ENCODE measurements at places on chromosomes 12 and 14.

DNA sequence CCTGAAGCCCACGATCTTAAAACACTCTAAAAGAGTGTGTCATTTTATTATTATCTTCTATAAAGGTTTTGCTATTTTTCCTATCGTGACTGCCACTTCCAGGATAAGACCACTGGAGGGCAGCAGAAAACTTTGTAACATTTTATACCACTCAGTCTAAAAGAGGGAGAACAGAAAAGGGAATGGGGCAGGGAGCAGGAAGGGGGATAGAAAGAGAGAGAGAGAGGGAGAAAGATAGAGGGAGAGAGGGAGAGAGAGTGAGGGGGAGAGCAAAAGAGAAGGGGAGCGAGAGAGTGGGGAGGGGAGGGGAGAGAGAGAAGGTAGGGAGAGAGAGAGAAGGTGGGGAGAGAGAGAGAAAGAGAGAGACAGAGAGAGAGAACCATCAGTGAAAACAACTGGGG is 2.0 kb upstream of the ART4 start:
- DNase-seq, result no peak

- DNase-seq, result no peak
These were observed 27.8 kb downstream of the PELI2 start for GRCh38 chr14:56145965-56146364.

DNA sequence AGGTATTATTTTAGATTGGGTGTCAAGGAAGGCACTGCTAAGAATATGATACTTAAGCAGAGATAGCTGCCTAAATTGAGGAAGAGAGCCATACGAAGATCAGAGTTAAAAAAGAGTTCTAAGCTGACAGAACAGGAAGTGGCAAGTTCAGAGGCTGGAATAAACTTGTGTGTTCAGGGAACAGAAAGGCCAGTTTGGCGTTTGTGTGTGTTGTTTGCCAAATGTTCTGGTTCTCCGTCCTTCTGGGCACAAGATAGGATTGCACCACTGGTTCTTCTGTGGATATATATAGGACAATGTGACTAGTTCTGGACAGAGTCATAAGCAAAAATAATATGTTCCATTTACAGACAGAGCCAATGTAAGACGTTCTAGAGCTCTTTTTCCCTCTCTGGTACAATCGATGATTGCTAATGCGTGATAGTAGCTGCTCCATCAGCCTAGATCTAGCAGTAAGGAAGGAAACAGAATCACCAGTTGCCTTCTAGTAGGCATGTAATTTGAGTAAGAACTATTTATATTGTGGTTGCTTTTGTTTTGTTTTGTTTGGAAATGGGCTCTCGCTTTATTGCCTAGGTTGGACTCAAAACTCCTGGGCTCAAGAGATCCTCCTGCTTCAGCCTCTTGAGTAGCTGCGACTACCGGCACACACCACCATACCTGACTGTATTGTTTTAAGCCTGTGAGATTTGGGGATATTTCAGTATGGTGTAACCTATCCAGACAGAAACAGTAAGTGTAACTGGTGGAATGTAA is 7.4 kb downstream of the BBS10 start:
- DNase-seq, result no peak

DNA sequence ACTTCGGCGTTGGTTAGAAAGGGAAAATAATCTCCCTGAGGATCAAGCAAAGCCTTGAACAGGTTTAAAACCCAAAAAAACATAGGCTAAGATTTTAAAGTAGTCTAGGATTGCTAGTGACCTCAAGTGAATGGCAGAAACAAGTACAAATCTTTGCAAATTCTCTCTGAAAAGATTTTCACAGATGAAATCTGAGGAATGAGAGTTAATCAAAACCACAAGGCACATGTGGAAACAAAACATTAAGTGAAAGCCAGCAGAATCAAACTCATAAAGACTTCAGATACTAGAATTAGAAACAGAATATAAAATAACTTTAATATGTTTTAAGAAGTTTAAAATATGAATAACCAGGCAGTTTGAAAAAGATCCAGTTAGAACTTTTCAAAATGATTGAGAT is 52.2 kb upstream of the CFL2 start:
- DNase-seq, result no peak

GRCh38 chr12:19520646-19521415 is 81.5 kb downstream of the AEBP2 start:
- no peak for DNase-seq

DNA sequence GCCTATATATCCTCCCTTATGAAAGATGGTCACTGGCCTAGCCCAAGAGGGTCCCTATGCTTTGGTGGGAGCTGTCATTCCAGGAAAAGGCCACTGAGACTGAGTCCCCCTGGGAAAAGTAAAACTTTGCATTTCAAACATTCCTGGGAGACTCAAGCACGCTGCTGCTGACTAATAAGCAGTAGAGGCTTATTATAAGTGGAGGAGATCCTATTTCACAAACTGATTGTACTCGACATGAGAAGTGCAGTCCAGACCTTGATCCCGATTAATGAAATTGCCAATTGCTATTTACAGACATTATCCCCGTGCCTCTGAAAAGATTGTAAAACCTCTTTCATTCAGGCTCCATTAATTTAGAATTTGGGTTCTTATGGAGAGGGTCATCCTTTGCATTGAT is 96.6 kb downstream of the EMP1 start:
- DNase-seq, result no peak

DNA sequence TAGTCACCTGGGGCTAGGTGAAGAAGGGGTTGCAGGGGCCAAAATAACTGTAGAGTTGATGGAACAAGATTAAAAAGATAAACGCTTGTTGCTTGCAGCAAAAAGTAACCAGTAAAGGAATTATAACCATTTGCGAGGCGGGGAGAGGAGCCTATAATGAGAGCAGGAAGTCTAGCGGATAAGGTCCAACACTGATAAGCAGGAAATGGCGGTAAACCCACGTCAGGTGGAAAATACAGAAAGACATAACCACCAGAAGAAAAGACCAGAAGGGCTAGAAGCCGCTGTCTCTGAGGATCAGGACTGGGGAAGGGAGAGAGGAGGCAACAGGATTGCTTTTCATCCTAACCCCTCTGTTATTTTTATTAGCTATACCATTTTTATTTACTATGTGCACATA is 303.3 kb downstream of the DPF3 start:
- no peak for DNase-seq

DNA sequence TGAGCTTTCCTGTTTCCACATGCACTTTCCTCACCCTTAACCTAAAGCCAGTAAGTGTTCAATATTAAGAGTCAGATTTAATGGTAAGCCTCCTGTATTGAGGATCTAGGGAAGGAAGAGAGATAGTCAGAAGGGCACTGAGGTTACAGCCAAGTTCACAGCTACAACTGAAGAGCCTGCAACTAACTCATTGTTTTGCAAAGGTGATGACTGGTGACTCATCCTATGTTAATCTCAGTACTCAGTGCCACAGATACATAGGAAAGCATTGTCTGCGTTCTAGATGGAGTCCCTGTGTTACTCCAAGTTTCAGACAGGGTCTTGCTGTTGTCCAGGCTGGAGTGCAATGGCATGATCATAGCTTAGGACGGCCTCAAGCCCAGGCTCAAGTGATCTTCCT is 157.0 kb upstream of the RBM19 start:
- DNase-seq, result no peak

GRCh38 chr12:23014749-23015148 is 389.8 kb downstream of the ETNK1 start:
- no peak for DNase-seq

- DNase-seq, result peak; percentile 91
These were observed at the start of gene CRADD for GRCh38 chr12:93677195-93678064. TSS of gene CRADD (plus strand) at chr12:93677375.

DNA sequence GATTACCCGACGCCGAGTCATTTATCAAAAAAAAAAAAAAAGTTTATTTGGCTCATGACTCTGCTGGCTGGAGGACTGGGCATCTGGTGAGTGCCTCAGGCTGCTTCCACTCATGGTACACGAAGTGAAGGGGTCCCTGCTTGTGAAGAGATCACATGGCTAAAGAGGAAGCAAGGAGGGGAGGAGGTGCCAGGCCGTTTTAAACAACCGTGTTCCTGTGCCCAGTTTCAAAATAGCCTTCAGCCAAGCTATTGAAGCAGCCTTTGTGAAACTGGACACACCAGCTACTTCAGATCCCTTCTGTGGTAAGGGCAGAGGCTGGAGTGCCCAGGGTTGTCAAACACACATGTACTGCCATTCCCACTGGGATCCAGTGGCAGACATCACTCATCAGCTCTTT is 7.6 kb downstream of the POP5 start:
- no peak for DNase-seq

GRCh38 chr12:124045671-124046455 is 72.8 kb downstream of the ZNF664 start:
- DNase-seq, result no peak

DNA sequence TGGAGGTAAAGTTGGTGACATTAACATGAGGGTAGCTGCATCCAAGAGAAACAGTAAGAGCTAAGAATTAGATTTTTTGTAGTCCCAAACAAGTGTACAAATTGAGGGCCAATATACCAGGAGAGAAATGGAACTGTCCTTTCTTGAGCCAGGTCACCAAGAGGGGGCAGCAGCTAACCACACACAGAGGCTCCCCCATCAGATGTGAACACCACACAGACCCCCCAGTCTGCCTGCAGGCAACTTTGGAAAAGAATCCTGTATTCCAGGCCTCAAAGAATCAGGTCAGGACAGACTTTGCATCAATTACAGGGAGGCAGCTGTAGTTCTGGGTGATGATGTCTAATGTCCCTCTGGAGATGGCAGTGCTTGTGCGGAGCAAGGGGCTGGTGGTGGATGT is 77.9 kb downstream of the SPTB start:
- no peak for DNase-seq

DNA sequence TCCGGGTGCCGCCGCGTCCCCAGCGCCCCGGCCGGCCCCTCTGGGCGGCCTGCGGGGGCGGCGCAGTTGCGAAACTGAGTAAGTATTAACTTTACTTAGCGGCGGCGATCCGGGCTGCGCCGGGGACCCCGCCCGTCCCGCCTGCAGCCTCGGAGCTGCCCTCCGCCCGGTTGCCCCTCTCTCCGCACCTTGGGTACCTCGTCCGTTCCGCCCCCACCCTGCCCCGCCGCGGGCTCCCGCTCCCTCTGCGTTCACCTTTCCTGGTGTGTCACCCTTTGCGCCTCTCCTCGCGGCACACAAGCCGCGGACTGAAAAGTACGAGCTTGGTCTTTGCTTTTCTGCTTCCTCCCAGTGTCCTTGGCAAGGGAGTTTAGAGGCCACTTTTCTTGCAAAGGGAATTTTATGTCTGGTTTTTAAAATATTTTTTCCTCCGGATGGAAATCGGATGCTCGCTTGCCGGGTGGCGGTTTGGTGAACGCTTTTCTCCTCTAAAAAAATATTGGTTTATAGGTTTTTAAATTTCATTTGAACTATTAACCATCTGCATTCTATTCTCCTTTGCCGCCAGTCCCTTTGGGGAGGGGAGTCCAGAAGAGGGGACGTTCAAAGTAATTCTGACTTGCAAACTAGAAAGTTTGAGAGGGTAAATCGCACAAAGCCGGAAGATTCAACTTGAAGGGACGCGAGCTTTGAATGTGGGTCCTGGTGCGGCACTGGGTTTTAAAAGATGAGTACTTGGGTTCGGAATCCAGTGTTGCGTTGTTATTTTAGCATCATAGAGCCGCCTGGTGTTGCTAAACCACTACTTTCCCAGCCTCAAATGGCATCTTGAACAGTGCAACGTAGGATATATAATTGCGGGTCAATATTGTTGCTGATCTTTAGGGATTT is 834 bp downstream of the RASSF8 start:
- no peak for DNase-seq

- no peak for DNase-seq
These were observed 375.5 kb downstream of the RAD51B start for GRCh38 chr14:68195126-68195525.

DNA sequence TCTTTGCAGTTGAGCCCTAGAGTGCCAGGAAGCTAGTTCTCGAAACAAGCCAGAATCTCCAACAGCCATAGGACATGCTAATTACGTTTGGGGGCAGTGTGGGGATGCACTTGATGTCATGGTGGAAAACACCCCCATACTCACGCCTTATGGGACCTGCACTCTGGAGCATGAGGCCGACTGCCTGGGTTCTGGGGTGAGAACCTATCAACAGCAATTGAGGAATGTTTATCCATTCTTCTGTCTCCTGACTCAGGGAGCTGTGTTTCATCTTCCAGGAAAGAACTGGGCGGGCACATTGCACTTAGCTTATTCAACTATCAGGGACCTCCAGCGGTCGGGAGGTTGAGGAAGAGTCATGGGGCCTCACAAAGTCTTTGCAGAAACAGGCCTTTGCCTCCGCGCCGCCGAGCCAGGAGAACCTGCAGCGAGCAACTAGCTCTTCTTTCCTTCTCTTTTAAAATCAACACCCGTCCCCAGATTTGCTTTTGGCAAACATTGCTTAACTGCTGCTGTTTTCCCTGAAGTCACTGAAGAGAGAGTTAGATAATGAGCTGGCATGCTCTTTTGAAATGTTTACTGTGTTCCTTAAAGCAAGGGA is 226.1 kb upstream of the DIO3 start:
- no peak for DNase-seq

GRCh38 chr12:54759751-54760150 is 94.6 kb upstream of the MUCL1 start:
- no peak for DNase-seq

- DNase-seq, result no peak
These were observed 5.5 kb upstream of the LMNTD1 start for GRCh38 chr12:25558586-25558985.

DNA sequence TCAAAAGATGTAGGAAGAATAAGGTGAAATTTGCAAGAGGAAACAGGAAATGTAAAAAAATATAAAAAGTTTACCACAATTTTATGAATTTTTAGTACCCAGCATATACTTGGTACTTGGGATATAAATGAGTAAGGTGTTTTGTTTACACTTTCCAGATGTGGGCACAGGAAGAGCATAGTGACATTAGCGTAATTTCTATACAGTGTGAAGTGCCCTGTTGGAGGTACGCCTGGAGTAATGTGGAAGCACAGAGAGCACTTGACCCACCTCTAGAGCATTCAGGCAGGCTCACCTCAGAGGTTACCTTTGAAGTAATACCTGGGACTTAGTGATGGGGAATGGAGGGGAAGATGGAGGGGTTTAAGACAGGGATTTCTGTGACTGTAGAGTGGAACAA is 89.5 kb downstream of the AEBP2 start:
- no peak for DNase-seq

GRCh38 chr12:91952916-91953315 is 192.7 kb downstream of the BTG1 start:
- DNase-seq, result no peak

DNA sequence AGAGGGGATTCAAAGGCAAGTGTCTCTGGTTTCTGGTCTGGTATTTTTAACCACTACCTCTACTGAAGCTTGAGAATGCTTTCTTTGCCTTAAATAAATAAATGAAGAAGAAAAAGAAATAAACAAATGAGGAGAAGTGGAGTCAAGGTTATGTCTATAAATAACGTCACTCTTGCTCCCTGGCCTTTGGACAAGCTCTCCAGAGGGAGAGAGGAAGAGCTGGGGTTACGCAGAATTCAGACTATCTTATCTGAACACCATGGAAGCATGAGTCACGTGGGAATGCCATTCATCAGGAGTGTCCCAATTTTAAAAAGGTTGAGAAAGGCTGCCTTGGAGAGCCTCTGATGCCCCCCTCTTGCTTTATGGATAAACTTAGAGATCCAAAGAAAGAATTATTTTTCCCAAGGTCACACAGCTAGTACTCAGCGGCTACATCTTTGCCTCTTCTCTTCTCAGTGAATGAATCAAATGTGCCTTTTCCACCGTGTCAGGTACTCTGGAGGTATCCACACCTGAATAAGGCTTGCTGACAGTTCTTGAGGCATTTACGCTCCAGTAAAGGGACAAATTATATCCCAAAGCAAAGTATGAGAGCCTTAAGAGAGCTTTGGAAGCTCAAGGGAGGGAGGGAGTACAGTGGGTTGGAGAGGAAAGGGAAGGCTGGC is 12.9 kb upstream of the MSI1 start:
- no peak for DNase-seq
